ENCODE measurements at places on chromosomes 7 and 10. TPM values are rescaled to one million over a fixed set of nuclear protein-coding genes. Genes with fewer than 3 reads are reported as not detected.

DNA sequence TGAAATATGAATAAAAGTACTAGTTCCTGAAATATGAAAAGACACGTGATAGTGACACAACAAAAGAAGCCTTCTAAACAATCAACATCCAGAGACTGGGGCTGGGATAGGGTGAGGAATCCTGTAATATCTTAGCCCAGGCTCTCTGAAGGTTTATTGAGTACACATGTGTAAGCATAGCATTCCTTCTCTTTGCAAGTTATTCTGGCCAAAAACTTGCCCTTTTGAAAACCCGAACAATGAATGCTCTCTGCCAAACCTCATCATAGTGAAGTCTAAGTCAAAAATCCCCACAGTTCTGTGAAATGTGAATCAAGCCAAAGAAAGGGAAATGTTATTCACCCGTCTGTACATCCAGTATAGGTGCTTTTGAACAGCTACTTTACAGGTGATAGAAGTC lies 11.6 kb downstream of the SEMA3D start:
- no peaks in the 10 kb centered on the region for H3K4me1 ChIP-seq
- H3K27ac ChIP-seq: no peak overlapping the region
- no peak for DNase-seq
- H3K36me3 ChIP-seq: peaks cover 5% of the 10 kb centered on the region
- no peak overlapping the region for H3K4me3 ChIP-seq

DNA sequence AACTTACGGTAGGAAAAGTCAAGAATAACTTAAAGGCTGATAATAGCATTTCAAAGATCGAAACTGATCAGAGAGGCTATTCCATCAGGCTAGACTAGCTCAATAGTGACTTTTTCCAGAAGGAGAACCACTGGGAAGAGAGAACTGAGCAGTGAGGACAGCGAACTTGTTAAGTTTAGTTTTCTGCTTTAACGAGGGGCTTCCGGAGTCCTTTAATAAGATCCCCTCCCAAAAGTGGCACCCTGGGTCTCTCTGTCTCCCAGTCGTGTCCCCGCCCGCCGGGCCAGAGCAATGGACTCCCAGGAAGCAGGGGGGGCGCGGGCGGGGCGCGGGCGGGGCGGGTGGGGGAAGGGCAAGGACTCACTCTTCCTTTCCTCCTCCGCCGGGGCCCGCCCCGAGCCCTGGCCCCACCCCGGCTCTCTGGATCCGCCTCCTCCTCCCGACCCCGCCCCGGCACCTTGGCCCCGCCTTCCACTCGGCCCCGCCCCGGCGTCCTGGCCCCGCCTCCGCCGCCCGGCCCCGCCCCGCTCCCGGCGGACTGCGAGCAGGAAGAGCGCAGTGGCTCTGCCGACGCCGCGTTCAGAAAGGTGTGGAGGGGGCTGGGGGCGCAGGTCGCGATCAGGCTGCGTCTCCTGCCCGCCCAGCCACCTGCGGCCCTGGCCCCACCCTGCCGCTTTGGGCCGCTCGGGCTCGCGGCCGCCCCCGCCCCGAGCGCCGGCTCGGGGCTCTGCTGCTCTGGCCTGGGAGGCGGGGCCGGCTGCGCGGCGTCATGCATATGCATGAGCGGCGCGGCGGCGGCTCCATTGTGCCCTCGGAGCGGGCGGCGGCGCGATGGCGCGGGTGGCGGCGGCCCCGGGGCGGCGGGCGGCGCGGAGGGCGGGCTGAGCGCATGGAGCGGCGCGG lies at the start of gene ZMIZ2:
Gene ZMIZ2 (plus strand): TSS at position 803 of the 903 bp plus-strand sequence. CDS start 7,403 bp downstream, outside the sequence.
- peak; percentile 95 for DNase-seq
- H3K4me3 ChIP-seq: peak within 1 kb of the TSS; percentile 89
- H3K36me3 ChIP-seq: peaks cover 5% of the 10 kb centered on the region

- H3K36me3 ChIP-seq: peaks cover 27% of the 10 kb centered on the region
- H3K27ac ChIP-seq: peak overlapping the region; percentile 70
- peak overlapping the region; percentile 99 for H3K4me3 ChIP-seq
- peaks cover 4% of the 10 kb centered on the region for H3K27me3 ChIP-seq
- H3K4me1 ChIP-seq: peaks cover 23% of the 10 kb centered on the region
- peak; percentile 25 for DNase-seq
Measured at GRCh38 chr10:78028438-78029268, 662 bp downstream of the POLR3A start.

DNA sequence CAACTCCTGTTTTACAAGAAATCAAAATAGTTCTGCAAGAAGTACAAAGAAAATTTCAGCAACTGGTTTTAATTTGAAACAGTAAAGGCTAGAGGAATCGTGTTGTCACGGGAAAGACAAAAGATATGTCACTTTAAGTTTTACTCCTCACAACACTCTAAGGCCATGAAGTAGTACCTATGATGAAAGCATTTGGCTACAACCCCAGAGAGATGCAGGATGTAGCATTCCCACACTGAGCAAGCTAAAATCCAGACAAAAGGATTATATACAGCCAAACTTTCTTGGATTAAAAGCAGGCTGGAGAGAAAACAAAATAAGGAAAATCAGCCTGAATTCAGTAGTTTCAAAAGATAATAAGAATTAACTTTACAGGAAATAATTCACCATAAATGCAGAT lies 245.5 kb upstream of the STEAP1 start:
- no peak for DNase-seq
- H3K36me3 ChIP-seq: no peaks in the 10 kb centered on the region
- H3K4me3 ChIP-seq: no peak overlapping the region
- H3K27ac ChIP-seq: no peak overlapping the region
- peaks cover 11% of the 10 kb centered on the region for H3K4me1 ChIP-seq

- no peaks in the 10 kb centered on the region for H3K27me3 ChIP-seq
- no peak overlapping the region for H3K27ac ChIP-seq
- no peak for DNase-seq
- H3K4me1 ChIP-seq: peaks cover 13% of the 10 kb centered on the region
- no peaks in the 10 kb centered on the region for H3K36me3 ChIP-seq
- H3K4me3 ChIP-seq: no peak overlapping the region
Measured at GRCh38 chr7:10121631-10122030, 852.0 kb upstream of the PHF14 start.

DNA sequence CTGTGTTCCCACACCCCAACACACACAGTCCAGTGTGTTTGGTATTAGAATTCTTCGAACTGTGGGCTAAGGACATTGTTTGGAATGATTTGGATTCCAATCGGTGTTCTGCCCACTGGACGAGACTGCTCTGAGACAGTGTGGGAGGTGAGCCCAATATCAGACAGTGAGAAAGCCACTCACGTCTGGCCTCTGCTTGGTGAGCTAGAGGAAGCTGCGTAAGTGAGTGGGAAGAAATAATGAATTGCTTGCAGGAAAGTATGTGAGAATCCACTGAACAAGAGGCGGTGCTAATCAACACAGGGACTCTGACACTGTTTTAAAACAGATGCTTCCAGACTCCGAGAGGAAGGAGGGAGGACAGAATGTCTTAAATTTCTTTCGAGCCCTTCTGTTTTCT lies 675.0 kb upstream of the ANKRD30A start:
- H3K27ac ChIP-seq: no peak overlapping the region
- H3K4me3 ChIP-seq: no peak overlapping the region
- no peak for DNase-seq

DNA sequence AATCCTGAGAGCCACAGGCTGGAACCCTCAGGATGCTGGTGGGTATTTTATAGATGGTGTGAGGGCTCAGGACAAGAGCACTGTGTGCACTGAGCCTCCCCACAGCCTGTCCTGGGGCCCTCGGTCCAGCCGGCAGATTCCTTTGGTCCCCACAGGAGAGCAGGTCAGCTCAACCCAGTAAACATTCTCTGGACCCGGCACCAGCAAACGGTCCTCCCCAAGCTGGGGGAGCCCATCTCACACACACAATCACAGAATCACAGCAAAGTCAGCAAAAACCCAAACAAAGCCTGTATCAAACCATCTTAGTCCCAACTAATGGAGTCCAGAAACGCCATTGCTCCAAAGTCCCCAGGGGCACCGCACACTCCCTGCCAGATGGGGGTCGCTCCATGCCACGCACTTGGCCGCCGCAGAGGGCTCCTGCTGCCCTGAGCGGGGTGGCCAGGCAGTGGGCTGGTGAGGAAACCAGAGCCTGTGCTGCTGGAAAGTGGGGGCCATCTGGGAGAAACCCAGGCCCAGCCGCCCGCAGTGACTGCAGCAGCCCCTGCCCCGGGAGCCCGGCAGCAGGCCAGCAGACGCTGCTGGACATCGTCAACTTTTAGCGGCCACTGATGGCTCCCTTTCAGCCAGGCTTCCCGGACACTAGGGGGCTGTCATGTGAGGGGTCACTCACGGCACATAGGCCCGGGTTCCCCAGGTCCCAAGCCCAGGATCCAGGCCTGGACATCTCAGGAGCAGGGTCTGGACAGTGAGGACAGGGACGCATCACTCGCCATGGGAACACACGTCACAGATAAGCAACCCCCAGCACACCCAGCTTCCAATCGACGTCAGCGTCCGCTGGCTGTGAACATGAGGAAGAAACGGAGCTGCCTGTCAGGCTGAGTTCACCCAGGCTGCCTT lies 52.6 kb downstream of the DPYSL4 start:
- H3K27me3 ChIP-seq: peaks cover 8% of the 10 kb centered on the region
- H3K27ac ChIP-seq: no peak overlapping the region
- H3K4me3 ChIP-seq: no peak overlapping the region
- DNase-seq: no peak
- H3K36me3 ChIP-seq: no peaks in the 10 kb centered on the region
- H3K4me1 ChIP-seq: no peaks in the 10 kb centered on the region

GRCh38 chr10:86979977-86980448 lies 11.7 kb downstream of the ADIRF start:
- H3K4me1 ChIP-seq: no peaks in the 10 kb centered on the region
- no peak overlapping the region for H3K4me3 ChIP-seq
- no peaks in the 10 kb centered on the region for H3K27me3 ChIP-seq
- no peak overlapping the region for H3K27ac ChIP-seq

- peak overlapping the region; percentile 98 for H3K4me3 ChIP-seq
- H3K27me3 ChIP-seq: peaks cover 11% of the 10 kb centered on the region
- H3K36me3 ChIP-seq: peaks cover 5% of the 10 kb centered on the region
- H3K27ac ChIP-seq: peak overlapping the region; percentile 94
- peaks cover 19% of the 10 kb centered on the region for H3K4me1 ChIP-seq
Measured at GRCh38 chr7:16753932-16754855, 639 bp downstream of the TSPAN13 start.

DNA sequence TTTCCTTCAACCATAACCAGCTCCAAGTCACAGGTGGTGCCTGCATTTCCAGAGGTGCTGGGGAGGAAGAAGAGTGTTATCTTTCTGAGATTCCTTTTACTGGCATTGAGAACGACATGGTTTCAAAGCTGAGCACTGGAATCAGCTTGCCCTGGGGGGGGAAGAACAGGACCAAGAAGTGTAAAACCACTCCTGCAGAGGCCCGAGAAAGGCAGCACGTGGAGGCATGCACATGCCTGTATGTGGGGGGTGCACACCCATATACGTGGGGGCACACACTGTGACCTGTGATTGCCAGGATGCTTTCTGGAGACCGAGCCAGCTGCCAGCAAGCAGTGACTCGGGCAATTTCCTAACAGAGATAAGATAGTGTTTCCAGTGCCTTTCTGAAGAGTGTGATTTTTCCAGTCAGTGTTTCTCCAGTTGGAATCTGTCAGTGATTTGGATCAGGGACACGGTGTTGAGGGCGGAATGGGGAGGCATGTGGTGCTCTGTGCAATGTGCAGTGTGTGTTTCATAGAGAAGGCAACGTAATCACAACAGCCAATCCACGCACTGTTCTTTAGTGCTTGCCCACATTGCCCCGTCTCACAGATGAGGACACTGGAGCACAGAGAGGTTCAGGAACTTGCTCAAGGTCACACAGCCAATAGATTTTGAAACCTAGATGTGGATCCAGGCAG lies 4.2 kb downstream of the LRRC27 start:
- H3K27me3 ChIP-seq: peaks cover 10% of the 10 kb centered on the region
- H3K4me3 ChIP-seq: no peak overlapping the region
- peaks cover 13% of the 10 kb centered on the region for H3K36me3 ChIP-seq
- no peak overlapping the region for H3K27ac ChIP-seq

- H3K27ac ChIP-seq: no peak overlapping the region
- no peak overlapping the region for H3K4me3 ChIP-seq
- H3K27me3 ChIP-seq: peaks cover 16% of the 10 kb centered on the region
- H3K4me1 ChIP-seq: no peaks in the 10 kb centered on the region
- peaks cover 15% of the 10 kb centered on the region for H3K36me3 ChIP-seq
Measured at GRCh38 chr7:44709011-44709915, 39.4 kb upstream of the ZMIZ2 start.

- peaks cover 8% of the 10 kb centered on the region for H3K27me3 ChIP-seq
- no peak for DNase-seq
- H3K36me3 ChIP-seq: no peaks in the 10 kb centered on the region
- no peak overlapping the region for H3K27ac ChIP-seq
- no peak overlapping the region for H3K4me3 ChIP-seq
Measured at GRCh38 chr7:151924508-151924907, 31.7 kb upstream of the GALNTL5 start.

DNA sequence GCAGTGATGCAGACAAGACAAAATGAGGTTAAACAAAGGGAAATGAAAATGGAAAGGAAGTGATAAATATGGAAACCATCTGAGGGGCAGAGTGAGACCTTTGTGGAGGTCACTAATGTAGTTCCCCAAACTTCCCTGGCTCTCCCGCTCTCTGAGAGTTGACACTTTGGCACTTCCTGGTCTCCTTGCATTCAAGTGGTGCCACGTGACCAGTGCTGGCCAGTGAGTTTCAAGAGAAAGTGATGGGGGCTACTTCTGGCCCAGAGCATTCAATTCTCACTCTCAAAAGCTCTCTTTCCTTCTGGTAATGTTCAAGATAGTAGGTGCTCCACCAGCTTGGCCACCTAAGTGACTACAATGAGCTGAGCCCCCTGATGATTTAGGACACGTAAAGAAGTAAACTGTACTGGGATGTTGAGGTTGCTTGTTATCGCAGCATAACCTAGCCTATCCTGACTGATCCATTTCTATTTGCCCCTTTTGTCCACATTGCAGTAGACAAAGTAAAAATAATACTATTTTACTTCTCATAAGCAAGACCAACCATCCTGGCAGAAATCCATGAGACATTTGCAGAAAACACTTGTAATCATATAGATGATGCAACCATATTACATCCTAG lies 242.0 kb upstream of the YAE1 start:
- H3K36me3 ChIP-seq: no peaks in the 10 kb centered on the region
- no peak overlapping the region for H3K4me3 ChIP-seq
- peaks cover 6% of the 10 kb centered on the region for H3K27me3 ChIP-seq
- H3K27ac ChIP-seq: no peak overlapping the region
- H3K4me1 ChIP-seq: peaks cover 6% of the 10 kb centered on the region
- no peak for DNase-seq

DNA sequence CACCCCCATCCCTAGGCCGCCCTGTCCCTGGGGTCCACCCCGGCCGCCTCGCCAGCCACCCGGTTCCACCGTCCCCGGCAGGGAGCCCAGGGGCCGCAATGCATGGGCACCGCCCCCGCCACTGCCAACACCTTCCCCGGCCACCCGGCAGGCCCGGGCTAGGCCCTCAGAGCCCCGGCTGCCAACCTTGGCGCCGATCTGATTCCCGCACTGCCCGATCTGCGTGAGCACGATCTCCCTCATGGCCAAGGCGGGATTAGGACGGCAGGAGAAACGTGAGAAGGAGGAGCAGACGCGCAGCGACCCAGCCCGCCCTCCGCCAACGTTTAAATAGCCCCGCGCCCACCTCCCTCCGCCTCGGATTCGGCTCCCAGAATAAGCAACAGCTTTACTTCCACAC lies at the start of gene TUBB8:
Gene TUBB8 (minus strand): TSS at position 301 of the 400 bp plus-strand sequence. CDS start 58 bp downstream, at position 243.
- no peak for DNase-seq
- H3K4me1 ChIP-seq: no peaks in the 10 kb centered on the region

- H3K27ac ChIP-seq: no peak overlapping the region
- no peak overlapping the region for H3K4me3 ChIP-seq
- H3K4me1 ChIP-seq: no peaks in the 10 kb centered on the region
Measured at GRCh38 chr7:159128767-159129166, 15.9 kb downstream of the VIPR2 start.

- DNase-seq: no peak
- peaks cover 2% of the 10 kb centered on the region for H3K27me3 ChIP-seq
- no peaks in the 10 kb centered on the region for H3K4me1 ChIP-seq
- no peak overlapping the region for H3K27ac ChIP-seq
- peak overlapping the region; percentile 54 for H3K4me3 ChIP-seq
Measured at GRCh38 chr7:99422625-99423024, 13.9 kb downstream of the BUD31 start.

FZD1 gene
- total RNA-seq: 38.7 TPM

MKI67 gene
- 19.7 TPM for total RNA-seq

DCLRE1A gene
- total RNA-seq: 7.5 TPM

FFAR4 gene
- total RNA-seq: not detected
